ENCODE measurements at places on chromosomes 5 and 9.

DNA sequence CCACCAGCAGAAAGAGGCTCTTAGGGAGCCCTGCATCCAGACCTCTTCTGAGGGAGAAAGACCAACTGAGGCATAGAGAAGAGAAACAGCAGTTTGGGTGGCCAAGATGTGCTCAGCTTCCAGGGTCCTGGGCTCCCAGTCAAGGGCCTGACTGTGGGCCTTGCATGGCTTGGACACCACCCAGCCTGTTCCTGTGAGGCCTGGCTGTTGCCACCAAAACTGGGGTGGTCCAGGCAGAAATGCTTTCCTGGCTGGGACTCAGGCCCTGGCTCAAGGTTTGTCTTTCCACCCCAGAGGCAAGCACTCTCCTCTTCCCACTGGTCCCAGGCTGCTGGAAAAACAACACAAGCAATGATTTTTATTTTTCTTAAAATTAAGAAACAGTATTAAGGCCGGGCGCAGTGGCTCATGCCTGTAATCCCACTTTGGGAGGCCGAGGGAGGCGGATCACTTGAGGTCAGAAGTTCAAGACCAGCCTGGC lies 13.3 kb downstream of the MYOZ3 start:
- DNase-seq, result peak; percentile 52

GRCh38 chr5:120368923-120369715 lies 95.0 kb upstream of the PRR16 start:
- no peak for DNase-seq

DNA sequence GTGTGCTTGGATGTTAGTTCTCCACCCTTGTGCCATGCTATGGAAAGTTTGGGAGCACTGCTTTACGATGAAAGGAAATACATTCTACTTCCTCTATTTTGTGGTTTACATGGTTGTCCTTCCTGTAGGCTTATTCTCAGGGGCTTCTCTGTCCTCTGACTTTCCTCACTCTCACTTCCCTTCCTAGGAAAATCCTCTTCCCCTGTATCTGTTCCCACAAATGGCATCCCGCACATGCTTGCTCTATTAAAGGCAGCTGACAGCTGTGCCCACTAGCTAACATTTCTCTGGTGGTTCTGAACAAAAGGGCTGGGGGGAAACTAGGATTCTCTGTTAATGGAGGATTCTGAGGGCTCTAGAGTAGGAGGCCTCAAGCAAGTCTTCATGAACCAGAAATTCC lies 52.4 kb downstream of the FAM170A start:
- DNase-seq, result no peak

DNA sequence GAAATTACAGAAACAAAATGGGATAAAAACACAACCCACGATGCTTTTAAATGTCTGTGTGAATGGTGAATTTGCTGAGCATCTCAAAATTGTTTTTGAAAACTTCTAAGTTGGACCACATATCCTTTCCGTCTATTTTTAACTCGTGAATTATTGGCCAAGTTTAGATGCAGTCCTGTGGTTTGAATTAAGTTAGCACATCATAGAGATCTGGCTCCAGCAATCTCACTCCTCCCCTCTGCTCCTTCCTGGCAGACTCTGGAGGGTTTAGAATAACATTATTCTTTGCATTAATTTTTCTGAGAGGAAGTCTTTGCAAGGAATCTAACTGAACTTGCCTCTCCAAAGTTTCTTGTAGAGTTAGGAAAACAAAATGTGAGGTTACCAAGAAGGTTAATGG lies 14.5 kb upstream of the ANKRD55 start:
- peak; percentile 64 for DNase-seq

- DNase-seq, result no peak
These were observed 158.9 kb downstream of the PCSK5 start for GRCh38 chr9:76049341-76049740.

- DNase-seq, result no peak
These were observed 62.7 kb upstream of the PALM2AKAP2 start for GRCh38 chr9:109717342-109717741.

GRCh38 chr9:91032121-91032531 lies 230.5 kb downstream of the SYK start:
- DNase-seq, result no peak

- no peak for DNase-seq
These were observed 32.5 kb upstream of the PPP1R26 start for GRCh38 chr9:135447126-135447525.

DNA sequence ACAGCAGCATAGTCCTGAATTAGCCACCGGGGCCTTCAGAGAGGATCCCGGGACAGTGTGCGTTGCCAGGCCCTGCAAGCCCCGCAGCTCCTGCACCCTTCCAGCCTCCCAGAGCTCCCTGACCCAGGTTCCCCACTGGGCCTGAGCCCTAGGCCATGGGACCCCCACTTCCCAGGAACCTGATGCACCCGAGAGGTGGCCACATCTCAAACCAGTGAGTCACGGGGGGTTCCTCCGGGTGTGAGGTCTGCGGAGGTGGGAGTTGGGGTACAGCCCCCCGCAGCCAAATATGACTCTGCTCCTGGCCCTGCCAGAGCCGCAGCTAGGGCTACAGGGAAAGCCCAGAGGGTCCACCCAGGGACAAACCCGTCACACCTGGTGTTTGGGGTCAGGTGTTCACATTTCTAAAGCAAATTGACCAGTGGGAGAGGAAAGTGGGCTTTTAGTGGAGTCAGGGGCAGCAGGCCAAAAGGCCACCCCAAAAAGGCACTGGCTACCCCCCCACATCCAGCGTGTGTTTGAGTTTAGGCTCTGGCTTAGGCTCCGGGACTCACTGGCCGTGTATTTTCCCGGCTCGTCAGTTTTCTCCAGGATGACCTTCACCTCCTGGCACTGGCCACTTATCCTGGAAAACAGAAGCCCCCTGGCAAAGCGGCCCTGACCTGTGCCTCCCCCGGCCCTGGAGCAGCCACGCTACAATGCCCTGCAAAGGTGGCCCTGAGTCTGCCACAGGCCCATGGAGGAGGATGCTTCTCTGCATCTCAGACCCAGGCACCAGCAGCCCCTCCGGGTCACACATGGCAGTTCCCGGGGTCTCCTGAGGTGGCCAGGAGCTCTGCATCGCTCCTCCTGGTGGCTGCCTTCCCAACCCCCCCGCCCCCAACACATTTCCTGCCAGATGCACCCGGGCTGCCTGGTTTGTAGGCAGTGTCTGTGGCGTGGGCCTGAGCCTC lies 17.4 kb upstream of the OBP2B start:
- no peak for DNase-seq

DNA sequence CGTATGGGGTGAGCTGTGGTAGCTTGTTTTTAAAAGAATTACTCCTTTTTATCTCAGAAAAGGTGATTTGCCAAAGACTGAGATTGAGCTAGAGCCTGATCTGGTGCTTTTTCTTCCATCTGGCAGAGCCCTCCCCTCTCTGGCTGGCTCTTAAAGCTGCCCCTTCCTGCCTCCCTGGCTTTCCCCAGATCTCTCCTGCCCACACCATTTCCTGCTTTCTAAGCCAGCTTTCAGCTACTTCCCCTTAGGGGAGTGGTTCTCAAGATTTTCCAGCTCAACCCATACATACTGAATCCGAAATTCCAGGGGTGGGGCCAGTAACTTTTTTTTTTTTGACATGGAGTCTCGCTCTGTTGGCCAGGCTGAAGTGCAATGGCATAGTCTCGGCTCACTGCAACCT lies 4.8 kb upstream of the ACOT12 start:
- no peak for DNase-seq

DNA sequence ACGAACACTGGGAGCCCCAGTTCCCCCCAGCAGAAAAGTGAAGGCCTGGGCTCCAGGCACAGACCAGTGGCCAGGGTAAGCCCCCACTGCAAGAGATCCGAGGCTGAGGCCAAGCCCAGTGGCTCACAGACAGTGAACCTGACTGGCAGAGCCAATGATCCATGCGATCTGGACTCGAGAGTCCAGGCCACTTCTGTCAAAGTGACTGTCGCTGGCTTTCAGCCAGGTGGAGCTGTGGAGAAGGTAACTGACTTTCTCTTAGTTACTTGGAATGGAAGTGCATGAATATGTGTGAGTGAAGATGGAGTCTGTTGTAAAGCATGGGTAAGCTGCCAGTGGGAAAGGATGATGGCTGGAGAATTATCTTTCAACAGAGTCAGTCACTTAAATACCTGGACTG lies 99.7 kb downstream of the GOLPH3 start:
- DNase-seq, result no peak

GRCh38 chr5:141623186-141623585 lies 4.4 kb upstream of the DIAPH1 start:
- no peak for DNase-seq

DNA sequence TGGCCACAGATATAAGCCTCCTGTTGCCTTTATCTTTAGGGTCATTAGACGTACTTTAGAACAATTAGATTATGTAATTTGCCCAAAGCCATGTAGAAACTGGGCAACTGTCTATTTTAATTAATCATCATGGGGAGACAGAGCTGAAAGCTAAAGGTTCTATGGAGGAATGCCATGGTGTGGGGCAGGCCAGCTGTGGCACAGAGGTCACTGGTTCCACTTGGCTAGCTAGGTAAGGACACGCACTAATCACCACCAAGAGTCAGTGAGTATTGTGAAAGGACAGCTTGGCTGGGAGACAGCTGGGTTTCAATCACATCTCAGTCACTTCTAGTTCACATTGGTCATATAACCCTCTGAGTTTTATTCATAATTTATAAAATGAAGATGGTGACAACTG lies 81.7 kb downstream of the HMHB1 start:
- no peak for DNase-seq

- no peak for DNase-seq
These were observed 86.1 kb downstream of the ADAMTS2 start for GRCh38 chr5:179258922-179259730.

DNA sequence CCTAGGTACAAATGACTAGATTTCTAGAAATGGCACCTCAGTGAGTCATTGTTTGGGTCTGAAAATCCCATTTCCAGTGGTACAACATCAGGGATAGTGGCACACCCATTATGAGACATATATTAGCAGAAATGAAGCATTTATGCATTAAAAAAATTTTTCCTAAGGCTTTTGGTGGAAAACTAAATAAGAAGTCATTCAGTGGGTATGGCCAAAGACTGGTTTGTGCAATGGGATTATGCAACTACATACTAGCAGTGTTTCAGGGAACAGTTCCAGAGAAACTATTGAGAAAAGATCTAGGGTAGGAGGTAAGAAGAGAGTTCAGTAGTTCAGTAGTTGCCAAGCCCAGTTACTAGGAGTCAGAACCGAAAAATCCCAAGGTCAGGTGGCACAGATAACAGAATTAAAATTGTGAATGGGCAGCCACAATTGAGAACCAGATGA lies 106.5 kb upstream of the HAPLN1 start:
- no peak for DNase-seq

GRCh38 chr9:33263131-33264002 lies 1.1 kb downstream of the BAG1 start:
- DNase-seq, result no peak

DNA sequence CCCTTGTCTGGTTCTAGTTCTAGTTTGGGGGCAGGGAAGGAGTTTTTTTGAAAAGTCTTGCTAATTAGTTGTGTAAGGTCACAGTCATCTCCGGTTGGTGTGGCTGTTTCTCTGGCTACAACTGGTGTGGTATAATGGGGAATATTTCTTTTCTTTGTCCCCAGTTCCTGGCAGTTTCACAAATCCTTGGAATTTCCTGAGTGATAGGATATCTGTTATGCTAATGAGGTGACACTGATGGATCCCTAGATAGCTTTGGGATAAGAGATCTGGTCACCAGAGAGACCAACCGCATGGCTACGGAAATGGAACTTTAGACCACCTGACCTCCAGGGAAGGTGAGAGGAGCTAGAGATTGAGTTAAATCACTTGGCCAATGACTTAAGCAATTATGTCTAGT lies 494.6 kb downstream of the ARHGEF28 start:
- no peak for DNase-seq

- DNase-seq, result no peak
These were observed 76.4 kb upstream of the ARAP3 start for GRCh38 chr5:141758310-141758998.

DNA sequence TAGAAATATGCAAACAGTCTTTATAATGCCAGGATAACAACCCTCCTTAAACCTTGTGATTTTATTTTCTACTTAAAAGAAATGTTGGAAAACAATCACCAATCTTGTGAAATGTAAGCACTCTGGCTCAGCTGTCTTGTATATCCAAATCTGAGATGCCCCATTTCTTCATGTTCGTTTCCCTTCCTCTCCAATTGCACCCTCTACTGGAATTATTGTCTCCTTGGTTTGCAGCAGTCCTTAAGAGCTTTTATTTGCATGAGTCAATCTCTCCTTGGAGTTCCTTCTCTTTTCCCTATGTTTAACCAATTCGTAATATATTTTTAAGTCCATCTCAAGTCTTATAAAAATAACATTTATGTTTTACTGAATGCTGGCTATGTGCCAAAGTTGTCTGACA lies 362.0 kb upstream of the CDH10 start:
- DNase-seq, result no peak

- no peak for DNase-seq
These were observed 51.9 kb upstream of the RNF38 start for GRCh38 chr9:36451949-36452348.

DNA sequence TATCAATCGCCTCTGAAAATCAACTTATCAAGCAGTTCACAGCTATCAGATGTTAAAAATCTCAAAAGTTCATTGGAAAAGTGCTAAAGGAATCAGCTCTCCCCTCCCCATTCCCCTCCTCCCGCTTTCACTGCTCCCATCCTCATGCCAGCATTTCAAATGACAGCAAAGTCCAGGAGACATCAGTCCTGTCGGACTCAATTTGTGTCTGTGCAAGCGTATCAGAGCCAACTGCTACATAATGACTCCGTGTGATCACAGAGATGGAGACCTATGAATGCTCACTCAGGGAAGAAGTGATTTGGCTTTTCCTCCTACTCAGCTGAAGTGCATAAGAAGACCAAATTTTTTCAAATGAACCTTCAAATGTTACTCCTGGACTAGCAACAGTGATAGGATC lies 937.2 kb upstream of the DMAC1 start:
- DNase-seq, result no peak

DNA sequence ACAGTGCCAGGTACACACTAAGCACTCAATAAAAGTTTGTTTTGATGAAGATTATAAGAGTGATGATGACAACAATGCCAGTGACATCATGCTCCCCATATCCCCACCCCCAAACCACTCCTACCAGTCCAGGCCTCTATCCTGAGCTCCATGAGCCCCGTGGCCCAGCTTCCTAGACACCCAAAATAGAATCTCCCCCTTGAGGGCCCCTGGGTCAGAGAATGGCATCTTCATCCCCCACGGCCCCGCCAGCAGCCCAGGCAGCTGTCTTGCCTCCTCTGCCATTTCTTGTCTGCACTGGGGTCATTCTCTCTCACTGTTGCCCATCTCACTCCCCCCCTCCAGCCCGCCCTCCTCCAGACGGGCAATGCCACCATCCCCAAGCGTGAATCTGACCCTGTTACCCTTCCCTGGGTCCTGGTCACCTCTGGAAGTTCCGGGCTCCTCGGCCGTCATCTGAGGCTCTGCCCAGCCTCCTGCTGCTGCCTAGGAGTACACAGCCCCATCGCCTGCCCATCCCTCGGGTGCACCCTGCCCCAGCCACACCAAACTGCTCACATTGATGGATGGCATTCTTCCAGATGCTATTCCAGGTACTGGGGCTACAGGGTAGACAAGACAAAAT lies 76.8 kb upstream of the LMX1B start:
- DNase-seq, result no peak

GRCh38 chr5:67240846-67241245 lies 44.2 kb upstream of the CD180 start:
- no peak for DNase-seq

GRCh38 chr5:88727705-88728313 lies 155.2 kb downstream of the MEF2C start:
- no peak for DNase-seq

GRCh38 chr5:181028032-181028819 lies 11.8 kb upstream of the BTNL9 start:
- no peak for DNase-seq

- DNase-seq, result no peak
These were observed 884.0 kb upstream of the ACO1 start for GRCh38 chr9:31500422-31500821.

All from right lung (tissue), 10 donors.